ENCODE measurements at places on chromosomes 7 and 10.

DNA sequence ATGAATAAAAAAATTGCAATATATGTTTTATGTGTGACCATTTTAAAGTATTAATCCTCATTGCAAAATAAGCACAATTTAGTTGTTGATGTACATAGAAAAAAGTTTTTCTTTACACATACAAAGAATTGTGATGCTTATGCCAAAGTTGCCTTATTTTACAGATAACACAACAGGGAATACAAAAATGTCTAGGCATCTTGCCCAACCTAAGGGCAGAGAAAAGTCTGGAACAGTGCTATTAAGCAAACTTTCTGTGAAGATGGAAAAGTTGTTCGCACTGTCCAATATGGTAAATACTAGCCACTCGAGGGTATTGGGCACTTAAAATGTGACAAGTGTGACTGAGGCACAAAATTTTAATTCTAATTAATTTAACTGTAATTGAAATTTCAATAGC lies 190.2 kb upstream of the HGF start:
- no peak for DNase-seq

- no peak for DNase-seq
Measured at GRCh38 chr7:79923953-79924352, 210.7 kb upstream of the GNAI1 start.

DNA sequence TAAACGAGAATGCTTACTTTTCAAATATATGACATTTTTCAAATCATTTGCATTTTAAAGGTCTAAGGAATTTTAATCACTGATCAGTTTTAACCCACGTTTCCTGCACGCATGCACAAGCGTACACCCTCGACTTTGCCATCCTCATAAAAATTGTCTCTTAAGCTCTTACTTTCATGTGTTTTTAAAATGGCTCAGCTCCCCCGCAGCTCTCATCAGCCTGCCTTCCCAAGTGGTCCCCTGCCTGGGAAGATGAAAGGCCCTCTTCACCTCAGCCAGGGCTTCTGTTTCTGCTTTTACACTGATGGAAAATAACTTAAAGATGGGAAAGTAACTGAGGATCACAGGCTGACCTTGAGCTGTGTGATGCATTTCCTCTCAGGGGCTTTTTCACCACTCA lies 131.6 kb upstream of the LSM8 start:
- DNase-seq, result no peak

DNA sequence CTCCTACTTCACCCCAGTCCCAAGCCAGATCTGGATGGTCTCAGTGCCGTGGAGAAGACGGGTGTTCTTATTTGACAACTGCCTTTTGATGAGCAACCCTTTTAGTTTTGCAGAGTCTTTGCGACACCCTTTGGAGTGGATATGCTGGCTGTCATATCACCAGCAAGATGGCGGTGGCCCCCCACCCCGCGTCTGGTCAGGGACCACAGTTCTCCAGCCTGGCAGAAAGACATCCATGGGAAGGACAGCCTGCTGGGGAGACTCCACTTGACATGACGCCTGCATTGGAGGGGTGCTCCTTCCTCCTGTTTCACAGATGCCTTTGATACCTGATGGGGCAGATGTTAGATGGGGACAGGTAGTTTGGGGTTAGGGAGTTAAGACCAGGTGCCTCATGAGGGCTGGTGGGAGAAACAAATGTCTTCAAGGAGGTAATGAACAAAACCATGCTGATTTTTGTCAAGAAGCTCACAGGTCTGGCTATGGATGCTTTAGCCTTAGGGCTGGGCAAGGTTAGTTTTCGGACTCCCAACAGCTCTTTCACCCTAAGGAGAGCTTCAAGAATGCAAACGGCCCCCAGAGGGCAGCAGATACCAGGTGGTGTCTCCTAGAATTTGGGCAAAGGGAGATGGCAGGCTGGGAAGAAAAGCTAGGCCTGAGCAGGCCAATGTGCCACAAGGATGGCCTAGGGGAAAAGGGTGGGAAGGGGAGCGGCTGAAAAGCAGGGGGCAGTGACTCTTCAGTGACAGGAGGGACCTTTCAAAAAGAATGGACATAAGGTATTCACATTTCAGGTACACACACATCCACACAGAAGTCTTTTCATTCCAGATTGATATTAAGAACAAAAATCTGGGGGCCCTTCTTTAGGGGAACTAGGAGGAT lies 95.2 kb downstream of the CLEC2L start:
- DNase-seq, result no peak

DNA sequence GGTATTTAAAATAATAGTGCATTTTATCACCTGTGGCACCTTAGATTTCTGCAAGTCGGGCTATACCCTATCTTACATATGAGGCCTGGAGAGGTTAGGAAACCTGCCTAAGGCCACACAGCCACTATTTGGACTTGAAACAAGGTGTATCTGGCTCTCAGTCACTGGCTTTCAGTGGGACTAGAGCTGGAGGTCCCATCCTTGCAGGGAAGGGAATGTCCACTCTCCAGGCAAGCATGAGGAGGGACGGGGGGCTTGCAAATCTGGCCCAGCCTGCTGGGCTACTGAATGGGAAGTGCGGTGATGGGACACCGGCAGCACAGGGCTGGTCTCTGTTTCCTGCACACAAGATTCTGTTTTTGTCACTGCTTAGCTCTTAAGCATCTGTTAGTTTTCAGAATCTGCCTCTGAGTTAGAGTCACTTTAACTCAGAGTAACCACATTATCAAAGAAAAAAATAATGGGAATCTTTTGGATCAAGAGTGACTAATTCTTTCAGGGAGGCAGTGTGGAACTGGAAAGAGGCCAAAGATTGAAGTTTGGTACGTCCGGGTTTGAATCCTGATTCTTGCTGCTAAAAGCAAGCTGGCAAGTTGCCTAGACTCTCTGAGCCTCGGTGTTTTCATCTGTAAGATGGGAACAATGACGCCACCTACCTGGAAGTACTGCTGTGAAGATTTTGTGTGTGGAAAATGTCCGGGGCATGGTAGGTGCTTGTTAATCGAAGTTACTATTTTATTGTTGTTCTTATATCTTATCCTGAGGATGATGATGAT lies 33.8 kb upstream of the HABP2 start:
- no peak for DNase-seq

- no peak for DNase-seq
Measured at GRCh38 chr7:139557857-139558581, 34.5 kb downstream of the CLEC2L start.

GRCh38 chr7:93799750-93800357 lies 90.7 kb downstream of the TFPI2 start:
- no peak for DNase-seq

- no peak for DNase-seq
Measured at GRCh38 chr10:131143425-131144165, 167.9 kb downstream of the TCERG1L start.
